ENCODE measurements at places on chromosomes 1 and 21.

GRCh38 chr1:183137782-183138181 is 48.3 kb upstream of the LAMC2 start:
- no peak for DNase-seq

DNA sequence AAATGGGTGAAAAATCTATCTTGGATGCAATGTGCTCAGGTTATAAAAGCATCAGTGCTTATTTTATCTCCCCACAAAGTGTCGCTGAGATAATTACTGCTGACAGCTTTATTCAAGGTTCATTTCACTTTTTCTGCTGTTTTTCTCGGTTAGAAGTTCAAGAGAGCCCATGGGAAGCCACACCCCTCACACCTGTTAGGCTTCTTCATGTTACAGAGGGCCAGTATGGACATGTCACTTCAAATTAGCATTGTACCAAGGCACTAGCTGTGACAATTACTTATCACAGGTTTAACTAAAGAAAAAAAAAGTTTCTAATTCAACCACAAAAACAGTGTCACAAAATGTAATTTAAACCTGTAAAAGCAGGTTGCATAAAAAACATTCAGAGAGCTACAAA is 187.3 kb upstream of the DMRTA2 start:
- no peak for DNase-seq

DNA sequence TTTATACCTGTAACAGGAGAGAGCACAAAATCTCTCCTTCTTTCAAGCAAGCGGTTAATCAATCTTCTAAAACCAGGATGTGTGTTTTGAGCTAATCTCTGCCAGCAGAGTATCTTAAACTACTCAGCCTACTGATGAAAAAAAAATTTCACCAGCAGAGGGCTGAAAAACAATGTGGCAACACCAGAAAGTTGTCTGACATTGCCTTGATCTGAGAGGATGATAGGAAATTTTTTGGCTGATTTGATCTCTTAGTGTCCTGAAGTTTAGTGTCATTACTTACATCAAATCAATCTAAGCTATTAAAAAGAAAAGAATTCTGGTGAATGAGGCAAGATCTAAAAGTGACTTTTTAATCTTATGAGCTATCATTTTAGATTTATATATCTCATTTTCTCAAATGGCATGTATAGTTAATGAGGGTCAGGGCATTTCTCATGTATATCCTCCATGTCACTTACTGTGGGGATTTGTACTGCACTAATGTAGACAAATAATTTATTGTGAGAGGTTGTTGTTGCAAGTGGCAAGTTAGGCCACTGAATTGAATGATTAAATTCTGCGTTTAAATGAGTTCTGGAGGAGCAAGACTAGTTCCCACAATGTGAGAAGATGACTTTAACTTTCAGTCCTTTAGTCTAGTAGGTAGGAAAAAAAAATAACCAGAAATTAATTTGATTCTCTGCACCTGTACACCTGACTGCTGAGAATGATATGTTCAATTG is 10.9 kb downstream of the ADAMTS1 start:
- no peak for DNase-seq

DNA sequence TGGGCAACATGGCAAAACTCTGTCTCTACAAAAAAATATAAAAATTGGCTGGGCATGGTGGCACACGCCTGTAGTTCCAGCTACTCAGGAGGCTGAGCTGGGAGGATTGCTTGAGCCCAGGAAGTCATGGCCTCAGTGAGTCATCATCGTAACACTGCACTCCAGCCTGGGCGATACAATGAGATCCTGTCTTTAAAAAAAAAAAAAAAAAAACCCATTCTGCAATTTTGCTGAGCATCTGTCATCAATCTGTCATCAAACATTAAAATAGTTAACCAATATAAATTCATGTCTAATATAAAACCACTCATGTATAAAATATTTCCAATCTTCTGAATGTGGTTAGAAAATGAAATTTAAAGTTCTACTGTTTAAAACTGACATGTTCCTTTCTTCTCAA is 56.9 kb downstream of the LPAR3 start:
- no peak for DNase-seq

- no peak for DNase-seq
Observed at GRCh38 chr1:9990944-9991343, 6.1 kb upstream of the RBP7 start.
